ENCODE measurements at places on chromosomes 2 and 18.
A peak's percentile ranks its signal among the peaks of the same experiment; 100 is the strongest.

GRCh38 chr18:60755134-60755533 is 382.6 kb upstream of the MC4R start:
- no peak for DNase-seq

DNA sequence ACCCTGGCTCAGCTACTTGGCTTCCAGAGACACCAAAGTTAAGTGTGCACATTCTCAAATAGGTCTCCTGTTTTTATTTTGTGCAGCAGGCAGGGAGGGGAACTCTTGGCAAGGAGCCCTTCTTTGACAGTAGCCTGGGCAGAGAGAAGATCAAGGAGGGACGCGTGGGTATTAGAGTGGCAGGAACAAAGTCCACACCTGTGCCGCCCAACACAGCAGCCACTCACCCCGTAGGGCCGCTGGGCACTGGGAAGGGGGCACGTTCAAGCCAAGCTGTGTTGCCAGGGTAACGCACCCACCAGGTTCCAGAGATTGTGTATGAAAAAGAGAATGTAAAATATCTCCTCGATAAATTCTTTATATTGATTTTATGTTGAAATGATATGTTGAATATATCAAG is 229.3 kb upstream of the AGAP1 start:
- DNase-seq: no peak

DNA sequence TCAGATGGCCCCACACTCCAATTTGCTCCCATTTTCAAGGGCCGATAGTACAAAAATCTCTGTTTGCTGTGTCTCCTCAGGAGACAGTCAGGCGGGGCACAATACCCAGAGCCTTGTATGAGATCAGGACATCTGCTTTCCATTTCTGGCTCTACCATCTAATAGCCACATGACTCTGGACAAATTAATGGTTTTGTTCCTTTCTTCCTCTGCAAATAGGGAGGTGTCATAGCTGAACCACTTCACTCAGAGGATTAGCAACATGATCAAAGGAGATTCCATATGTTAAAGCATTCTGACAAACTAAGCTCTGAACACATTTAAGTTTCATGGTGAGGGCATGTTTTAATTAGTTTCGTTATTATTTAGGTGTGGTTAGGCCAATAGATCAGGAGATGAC is 602.1 kb upstream of the SYT4 start:
- DNase-seq: no peak

DNA sequence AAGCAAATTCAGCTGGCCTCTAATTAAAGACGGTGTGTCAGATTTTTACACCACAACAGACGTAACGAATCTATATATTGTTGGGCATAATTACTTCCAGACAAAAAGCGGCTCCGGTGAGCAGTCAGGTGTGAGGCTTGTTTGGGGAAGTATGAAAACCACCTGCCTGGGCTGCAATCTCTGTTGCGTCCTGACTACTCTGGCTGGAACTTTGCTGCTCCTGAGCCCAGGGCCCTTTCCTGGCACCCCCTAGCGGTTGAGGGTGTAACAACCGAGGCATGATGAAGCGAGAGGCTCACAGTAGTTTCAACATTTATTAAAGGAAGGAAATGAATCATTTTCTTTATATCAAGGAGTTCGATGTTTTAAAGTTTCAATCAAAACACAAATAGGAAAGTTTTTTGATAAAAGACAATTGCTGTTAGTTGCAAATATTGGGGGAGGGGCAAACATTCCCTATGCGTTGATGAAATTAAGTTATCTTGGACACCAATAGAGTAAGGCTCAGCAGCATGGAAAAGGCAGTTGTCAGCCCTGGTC is 10.6 kb upstream of the ITGB6 start:
- peak; percentile 86 for DNase-seq

GRCh38 chr2:33217406-33217805 is 259.0 kb upstream of the RASGRP3 start:
- no peak for DNase-seq

DNA sequence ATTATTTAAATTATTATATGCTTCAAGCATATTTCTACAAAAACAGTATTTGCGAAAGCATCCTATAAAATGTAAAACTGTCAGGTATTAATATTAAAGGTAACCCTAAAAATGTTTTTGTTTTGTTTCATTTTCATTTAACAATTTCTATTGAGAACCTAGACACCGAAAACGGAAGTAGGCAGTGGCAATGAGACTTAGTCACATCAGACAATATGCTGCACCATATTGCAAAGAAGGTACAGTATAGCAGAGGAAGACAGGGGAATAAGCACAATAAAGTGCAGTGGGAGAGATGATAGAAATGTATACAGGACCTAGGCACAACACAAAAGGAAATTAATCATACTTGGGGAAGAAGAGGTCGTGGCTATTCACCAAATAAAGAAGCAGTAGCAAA is 12.2 kb downstream of the SCN1A start:
- DNase-seq: no peak

- DNase-seq: no peak
These were observed 57.9 kb downstream of the LIPG start for GRCh38 chr18:49619801-49620200.

GRCh38 chr2:12501469-12502158 is 215.1 kb upstream of the TRIB2 start:
- no peak for DNase-seq

- no peak for DNase-seq
These were observed 214.5 kb upstream of the FBXO11 start for GRCh38 chr2:48120759-48121242.

DNA sequence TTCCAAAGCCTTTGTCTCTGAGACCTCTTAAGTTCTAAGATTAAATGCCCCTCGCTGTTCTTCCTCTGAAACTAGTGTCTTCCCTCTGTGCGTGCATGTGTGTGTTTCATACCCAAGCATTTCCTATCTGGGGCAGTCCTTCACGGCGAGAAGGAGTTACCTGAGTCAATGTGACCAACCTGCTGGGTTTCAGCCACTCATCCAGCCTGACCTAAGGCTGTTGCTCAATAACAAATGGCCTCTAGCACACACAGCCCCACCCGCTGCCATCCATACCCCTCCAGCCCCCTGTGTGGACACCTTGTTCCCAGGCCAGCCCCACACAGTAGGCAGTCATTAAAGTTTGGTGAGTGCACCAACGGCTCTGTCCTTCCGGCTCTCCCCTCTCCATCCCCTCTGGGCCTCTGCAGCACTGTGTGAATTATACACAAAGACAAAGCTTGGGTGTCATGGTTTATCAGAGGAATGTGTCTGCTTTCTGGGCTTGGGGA is 53.8 kb upstream of the FOSL2 start:
- DNase-seq: no peak

DNA sequence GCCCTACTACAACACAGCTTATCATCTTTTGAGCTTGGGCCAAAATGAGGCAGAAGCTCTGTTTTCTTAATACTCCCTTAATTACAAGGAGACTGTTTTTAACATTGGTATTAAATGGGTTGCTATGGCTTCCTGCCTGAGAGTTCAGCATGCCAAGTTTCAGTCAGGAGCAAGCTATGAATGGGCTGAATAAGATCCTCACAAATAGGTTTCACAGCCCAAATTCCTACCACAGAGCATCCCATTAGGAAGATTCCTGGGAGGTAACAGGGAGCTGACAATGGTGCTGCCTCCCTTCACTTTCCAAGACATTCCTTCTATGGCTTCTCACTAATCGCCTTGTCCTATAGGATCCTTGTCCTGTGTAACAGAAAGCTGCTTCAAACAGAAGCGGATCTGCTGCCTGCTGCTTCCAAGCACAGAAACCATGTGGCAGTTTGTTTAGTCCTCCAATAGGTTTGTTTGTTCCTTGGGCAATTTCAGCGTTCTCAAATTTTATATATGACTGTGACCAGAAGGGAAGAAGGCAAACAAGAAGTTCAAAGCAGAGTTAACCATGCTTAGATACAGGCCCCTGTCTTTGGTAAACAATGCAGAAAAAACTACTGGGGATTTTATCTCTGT is 70.9 kb downstream of the NCKAP5 start:
- no peak for DNase-seq

DNA sequence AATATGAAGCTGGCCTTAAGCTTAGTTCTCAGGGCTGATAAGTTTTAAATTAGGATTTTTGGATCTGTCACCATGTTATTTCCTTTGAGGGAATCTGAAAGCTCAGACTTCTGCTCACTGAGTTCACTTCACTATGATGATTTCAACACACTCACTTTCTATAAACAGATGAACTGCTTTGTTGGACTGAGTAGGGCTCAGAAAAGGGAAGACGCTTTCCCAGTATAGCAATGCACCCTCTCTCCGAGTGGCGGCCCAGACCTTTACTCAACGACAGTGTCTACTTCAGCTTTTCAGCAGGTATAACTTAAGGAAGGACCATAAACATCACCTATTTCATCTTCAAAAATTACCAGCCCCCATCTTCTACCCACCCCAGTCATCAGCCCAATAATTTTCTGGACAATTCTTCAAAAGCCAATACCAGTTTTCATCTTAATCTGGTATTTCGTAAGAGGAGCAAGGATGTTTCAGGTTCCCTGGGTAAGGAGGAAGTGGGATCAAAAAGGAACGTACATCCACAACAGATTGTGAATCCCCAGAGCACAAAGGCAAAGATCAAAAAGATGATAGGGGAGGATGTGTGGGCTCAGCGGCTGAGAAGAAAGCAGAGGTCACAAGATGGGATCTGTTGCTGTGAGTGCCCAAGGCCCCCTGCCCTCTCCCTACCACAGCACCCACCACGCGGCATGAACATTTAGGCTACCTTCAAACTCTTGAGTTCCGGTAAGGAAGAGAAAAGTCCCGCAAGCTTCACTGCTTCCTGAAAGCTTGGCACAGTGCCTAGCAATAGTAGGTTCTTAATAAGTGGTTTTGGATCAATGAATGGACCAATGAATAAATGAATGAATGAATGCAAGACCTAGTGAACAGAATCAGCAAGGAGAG is 41.9 kb downstream of the LPIN2 start:
- DNase-seq: no peak

GRCh38 chr2:88442061-88442460 is 10.4 kb downstream of the FOXI3 start:
- no peak for DNase-seq

DNA sequence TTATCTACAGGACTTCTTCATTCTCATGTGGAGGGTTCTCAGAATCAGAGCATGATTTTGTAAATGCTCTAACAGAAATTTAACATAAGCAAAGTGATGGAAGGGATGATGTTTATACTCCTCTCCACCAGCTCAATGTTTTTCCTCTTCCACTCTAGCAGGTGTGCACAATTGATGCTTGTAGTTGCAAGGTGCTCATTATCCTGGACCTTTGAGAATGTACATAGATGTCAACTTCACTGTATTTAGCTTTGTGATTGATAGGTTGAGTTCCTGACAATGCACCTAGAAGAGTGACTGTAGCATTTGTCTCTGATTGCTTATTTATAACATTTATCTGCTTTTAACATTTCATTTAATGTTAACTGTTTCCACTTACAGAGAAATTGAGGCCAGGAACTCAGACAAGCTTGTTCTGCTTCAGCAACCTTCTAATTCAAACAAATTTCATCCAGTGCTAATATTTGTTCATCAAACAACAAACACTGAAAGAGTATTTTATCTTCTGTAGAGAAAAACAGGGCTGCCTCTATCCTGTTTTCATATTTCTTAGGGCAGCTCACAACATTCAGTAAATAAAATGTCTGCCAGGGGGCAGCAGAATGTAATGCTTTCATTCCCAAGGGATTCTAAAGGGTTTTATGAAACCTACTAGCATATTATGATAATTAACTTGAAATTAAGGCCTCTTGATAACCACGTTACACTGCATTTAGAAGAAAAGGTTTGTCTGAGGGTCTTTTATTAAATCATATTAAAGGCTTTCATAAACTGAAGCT is 127.9 kb upstream of the NOL4 start:
- DNase-seq: no peak

DNA sequence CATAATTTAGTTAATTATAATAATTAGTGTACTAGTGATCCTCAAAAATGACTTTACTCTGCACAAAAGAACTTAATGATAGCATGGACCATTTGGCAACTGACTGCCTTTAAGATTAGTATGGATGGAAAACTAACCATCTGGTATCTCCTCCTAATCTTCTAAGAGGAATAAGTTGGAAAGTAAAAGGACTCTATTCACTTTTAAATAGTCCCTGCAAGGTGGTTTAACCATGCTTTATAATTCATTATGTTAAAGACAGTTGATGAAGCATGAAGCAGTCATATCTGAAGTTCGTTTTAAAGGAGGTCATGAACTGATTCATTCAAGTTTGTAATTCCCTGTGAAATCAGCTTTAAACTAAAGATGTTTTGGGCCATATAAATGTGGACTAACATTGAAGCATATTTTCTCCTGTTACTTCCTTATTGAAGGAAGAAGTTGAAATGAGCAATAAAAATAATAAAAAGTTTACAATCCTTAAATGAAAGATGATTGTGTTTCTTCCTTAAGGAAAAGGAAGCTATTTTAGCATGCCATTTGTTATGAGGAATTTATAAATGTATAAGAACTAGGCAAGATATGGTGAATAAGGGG is 446.0 kb downstream of the XIRP2 start:
- no peak for DNase-seq

DNA sequence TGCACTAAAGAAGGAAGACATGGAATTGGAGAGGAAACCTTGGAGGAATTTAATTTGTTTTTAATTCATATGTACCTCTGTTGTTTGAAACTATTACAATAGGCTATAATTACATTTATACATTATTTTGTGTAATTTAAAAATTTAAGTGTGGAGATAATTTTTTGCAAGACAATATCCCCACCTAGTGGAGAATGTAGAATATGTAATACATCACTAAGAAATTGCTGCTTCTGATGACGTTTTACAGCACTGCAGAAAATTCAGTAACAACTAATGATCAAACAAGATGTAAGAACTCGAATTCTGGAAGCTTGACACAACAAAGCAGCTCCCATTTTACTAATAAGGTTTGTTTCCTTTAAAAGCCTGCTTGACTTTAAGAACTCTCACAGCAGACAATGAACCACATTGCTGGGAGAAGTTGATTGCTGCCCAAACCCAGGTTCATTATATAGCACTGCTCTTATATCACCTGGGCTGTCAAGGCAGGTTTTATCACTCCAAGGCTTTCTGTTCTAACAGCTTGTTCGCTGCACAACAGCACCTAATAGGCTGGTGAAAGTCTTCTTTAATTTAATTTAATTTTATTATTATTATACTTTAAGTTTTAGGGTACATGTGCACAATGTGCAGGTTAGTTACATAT is 53.4 kb downstream of the THADA start:
- DNase-seq: peak; percentile 27

DNA sequence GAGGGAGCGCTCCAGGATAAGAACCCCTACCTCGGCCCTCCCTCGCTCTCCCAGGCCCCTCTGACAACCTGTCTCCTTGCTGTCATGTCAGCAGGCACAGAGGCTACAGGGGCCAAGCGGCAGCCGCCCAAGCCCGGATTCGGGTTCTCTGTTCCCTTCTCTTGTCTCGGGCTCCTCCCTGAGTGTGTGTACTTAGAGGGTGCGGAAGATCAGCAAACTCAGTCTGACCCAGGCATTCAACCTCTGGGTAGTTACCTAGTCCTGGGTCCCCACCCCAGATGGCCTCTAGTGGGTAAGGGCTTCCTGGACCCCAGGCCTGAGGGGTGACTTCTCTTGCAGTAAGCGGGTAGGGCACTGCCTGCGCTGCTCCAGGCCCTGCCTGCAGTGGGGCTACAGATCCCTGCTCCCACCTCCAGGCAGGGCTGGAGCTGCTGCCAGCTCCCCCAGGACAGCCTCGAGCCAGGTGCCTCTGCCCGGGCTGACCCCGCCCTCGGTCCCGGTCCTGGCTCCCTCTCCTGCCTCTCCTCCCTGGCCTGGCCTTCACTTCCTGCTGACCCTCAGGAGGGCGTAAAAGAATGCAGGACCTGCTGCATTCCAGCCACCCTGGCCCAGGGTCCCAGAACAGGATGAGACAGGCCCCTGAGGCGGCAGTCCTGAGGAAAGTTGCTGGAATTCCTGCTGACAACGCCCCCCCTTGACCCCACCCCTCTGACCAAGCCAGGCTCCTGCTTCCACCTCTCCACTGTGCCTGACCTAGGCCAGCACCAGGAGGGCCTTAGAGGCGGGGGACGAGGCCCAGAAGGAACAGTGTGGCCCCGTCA is 22.0 kb downstream of the GPC1 start:
- DNase-seq: no peak
